ENCODE measurements at places on chromosomes 13 and 19.

GRCh38 chr13:60654415-60654814 is 257.4 kb downstream of the TDRD3 start:
- DNase-seq = no peak

DNA sequence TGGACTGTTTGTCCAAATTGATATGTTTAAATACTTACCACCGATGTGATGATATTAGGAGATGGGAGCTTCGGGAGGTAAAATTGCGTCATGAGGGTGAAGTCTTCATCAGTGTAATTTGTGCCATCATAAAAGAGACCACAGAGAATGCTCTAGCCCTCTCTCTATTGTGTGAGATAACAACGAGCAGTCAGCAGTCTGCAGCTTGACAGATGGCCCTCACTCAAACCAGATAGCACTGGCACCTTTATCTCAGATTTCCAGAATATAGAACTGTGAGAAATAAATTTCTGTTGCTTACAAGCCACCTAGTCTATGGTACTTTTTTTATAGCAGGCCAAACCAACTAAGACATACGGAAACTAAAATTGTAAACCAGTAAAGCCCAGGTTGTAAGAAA is 1718.9 kb upstream of the MIR17HG start:
- no peak for DNase-seq

GRCh38 chr13:65966991-65967451 is 1263.1 kb downstream of the PCDH9 start:
- no peak for DNase-seq

GRCh38 chr19:54459282-54460229 is 4.0 kb downstream of the LENG9 start:
- DNase-seq = no peak

DNA sequence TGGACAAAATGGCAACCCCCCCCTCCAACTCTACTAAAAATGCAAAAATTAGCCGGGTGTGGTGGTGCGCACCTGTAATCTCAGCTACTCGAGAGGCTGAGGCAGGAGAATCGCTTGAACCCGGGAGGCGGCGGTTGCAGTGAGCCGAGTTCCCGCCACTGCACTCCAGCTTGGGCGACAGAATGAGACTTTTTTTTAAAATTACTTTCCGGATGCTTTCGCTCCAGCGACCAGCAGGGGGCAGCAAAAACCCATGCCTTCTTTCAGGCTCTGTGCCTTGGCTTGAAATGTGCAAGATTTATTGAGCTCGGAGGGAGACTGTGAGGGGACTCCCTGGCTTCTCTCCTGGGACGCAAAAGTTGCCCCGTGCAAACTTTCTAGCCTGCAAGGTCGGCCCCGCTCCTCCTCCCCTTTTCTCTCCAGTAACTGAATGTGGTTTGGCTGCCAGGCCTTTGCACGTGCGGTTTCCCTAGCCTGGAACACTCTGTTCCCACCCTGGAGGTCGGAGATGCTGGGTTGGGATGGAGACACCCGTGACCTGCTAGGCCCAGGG is 61.4 kb upstream of the NFIC start:
- peak; percentile 65 for DNase-seq

DNA sequence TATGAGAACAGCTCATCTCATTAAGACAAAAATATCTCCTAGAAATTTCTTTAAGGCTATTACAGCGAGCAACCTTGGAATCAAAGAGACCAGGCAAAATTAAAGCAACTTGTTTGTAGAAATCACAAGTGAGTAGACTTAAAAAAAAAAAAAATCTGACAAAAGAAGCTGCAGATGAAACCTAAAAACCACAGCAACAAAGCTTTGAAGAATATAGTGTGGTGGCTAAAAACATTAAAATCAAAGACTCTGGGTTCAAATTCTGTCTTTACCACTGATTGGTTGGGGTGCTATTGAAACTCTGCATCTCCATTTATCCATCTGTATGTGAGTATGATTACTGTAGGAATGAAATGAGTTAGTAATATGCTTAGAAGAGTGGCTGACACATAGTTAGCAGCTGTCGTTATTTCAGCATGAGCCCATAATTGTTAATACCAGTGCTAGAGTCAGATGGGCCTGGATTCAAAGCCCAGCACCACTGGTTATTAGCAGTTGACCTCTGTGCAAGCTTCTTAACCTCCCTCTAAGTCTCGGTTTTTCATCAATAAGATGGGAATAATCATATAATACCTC is 157.6 kb downstream of the FOXO1 start:
- no peak for DNase-seq

GRCh38 chr19:40143612-40144011 is 47.6 kb upstream of the MAP3K10 start:
- DNase-seq = no peak

- DNase-seq = no peak
These were observed 3.8 kb upstream of the TSHZ3 start for GRCh38 chr19:31352782-31353651.

DNA sequence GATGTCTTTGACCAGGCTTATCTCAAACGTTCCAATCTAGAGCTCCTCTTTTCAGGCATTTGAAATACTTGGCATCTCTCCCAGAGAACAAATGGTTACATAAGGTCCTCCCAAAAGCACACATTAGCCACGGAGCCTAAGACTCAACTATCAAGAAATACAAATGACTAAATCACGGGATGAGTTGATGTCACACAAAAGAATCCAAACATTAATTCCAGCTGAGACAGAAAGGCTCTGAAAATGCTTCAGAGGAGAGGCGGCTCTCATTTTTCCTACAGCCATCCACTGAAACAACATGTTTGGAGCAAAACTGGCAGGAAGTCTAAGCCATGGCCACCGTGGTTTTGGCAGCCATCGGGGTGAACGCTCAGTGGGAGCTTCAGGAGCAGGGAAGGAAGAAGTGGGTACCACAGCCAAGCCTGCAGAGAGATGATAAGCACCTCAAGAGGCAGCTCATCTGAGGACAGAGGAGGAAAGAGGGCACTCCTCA is 122.5 kb downstream of the STK24 start:
- no peak for DNase-seq

DNA sequence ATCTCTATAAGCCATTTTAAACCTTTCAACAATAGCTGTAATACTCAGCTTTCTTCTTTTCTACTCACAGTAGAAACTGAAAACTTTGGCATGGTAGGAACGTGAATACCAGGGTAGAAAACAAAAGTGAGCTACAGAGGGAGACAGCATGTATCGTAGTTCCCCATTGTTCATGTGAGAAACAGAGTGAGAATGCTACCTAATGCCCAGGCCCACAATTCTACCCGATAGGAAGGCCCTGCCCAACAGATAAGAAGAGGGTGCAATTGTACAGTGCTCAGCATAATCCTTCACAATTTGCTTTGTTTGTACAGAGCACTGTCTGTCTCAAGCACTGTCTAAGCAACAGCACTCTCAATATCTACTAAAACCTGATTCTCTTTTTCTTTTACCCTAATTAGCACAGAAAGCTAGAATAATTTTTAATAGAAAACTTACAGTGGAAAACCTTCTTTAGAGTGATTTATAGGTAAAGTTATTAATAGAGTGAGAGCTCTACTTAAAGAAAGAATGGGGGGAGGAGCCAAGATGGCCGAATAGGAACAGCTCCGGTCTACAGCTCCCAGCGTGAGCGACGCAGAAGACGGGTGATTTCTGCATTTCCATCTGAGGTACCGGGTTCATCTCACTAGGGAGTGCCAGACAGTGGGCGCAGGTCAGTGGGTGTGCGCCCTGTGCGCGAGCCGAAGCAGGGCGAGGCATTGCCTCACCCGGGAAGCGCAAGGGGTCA is 322.3 kb downstream of the EFNB2 start:
- DNase-seq = no peak

DNA sequence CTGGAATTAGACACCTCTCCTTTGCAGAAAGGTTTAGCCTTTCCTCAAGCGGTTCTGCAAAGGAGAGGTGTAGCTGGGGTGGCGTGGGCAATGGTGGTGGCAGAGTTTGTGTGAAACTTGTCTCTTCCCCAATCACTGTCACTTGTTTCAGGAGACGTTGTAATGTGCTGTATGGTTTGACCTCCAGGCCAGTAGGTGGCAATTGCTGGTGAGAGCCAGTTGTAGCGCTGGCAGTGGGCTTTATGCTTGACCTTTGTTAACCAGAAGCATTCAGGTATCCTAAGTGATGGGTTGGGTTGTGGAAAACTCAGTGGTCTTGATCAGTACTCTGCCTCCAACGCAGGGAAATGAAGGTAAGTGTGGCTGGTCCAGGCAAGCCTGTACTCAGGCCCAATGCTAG is 12.7 kb upstream of the LILRA5 start:
- no peak for DNase-seq

GRCh38 chr13:103134271-103134670 is 68.1 kb upstream of the SLC10A2 start:
- no peak for DNase-seq

DNA sequence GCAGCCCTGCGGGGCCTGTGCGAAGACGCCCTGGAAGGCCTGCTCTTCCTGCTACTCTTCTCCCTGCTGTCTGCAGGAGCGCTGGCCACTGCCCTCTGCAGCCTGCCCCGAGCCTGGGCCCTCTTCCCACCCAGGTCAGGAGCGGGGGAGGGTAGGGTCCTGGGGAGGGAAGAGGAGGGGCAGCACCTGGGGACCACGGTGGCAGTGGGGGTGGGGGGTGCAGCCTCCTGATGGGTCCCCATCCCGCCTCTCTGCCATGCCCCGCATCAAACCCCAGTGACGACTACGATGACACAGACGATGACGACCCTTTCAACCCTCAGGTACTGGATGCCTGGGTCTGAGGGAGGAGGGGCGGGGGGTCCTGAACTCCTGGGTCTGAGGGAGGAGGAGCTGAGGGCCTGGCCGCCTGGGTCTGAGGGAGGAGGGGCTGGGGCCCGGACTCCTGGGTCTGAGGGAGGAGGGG is 13.4 kb upstream of the LENG8 start:
- DNase-seq = no peak

DNA sequence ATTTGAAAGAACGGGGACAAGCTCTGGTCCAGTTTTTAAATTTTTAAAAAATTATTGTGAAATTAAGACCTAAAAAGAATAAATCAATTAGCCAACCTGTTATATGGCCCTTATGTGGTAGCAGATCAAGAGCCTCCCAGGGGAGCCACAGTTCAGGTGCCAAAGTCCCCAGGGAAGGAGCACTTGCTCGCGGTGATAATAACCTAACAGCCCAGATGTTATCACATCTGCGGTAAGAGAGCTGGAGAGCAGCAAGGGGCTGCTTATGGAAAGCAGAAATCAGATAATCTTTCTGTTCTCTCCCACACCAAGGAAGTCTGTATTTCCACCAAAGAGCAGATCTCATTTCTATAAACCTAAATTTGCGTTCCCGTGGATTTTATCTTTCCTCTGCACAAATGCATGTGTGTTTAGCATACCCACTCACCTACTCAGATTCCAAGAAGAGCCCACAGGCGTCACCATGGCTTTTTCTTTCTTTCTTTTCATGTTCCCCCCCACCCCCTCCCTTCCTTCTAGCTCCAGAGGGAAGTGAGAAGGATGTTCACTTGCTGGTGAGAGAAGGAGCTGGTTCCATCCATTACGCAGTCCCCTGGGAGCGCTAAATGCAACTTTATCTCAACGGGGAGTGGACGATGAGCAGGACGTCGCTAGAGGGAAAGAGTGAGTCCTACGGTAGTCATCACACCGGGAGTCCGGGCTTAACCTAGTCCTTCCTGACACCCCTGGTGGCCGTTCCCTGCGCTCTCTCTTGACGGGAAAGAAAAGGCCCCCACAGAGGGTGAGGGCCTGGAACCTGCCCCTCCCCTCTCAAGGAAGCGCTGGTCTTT is 1.6 kb upstream of the POU4F1 start:
- no peak for DNase-seq

- no peak for DNase-seq
These were observed 14.3 kb downstream of the IGSF23 start for GRCh38 chr19:44627631-44628030.

DNA sequence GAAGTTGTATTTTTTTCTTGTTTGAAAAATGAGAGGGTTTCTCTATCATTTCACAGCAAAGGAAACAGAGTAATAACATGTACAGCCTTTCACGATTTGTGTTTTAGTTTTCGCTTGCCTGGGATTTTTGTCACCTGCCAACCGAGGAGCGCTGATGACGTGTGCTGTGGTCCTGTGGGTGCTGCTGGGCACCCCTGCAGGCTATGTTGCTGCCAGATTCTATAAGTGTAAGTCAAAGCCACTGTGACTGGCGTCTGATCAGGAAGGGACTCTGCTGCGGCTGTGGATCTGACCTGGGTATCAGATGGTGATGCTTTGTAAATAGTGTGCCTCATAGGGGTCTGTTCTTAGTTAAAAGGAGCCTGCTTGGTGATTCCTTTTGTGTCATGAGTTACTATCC is 45.6 kb downstream of the TM9SF2 start:
- DNase-seq = no peak

DNA sequence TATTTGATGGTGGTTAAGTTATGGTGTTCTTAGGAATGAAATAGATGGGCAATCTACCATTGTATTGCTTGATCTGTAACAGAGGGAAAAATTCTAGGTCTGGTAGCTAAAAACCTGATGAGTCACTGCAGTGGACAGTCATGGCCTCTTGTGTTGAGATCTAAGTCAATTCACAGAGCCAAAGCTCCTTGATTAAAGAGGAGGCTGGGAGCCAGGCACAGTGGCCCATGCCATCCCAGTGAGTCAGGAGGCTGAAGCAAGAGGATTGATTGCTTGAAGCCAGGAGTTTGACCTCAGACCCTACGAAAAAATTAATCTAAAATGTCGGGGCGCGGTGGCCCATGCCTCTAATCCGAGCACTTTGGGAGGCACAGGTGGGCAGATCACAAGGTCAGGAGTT is 67.1 kb upstream of the KPNA3 start:
- DNase-seq = no peak

GRCh38 chr13:112066624-112067004 is 335 bp upstream of the SOX1 start:
- peak; percentile 31 for DNase-seq

GRCh38 chr19:39506944-39507714 is 7.8 kb upstream of the SELENOV start:
- DNase-seq = no peak

DNA sequence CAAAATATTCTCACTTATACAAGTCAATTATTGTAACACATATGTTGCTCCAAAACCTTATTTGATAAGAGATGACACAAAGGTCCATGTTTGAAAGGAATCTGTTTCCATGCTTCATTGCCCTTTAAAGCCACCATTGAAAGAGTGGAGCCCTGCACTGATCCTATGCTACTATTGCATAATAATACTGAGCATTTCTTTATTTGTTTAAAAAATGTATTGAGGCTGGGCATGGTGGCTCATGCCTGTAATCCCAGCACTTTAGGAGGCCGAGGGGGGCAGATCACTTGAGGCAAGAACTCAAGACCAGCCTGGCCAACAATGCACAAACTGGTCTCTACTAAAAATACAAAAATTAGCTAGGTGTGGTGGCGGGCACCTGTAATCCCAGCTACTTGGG is 178.8 kb upstream of the STARD13 start:
- DNase-seq = no peak

All from stimulated activated CD4-positive, alpha-beta T cell treated with anti-CD3 and anti-CD28 coated beads, Interleukin-15, amount 100 ng/mL, for 1 hour (primary cell).